DMS79 treated with DMSO at 0.1 percent for 48 hours (cell line): ENCODE measurements at places on chromosomes 16 and 17.
A peak's percentile ranks its signal among the peaks of the same experiment; 100 is the strongest.

- DNase-seq = no peak
Measured at GRCh38 chr17:36876966-36877365, 60.3 kb upstream of the LHX1 start.

GRCh38 chr16:71610936-71611871 is 14.8 kb upstream of the MARVELD3 start:
- DNase-seq = peak; percentile 23

DNA sequence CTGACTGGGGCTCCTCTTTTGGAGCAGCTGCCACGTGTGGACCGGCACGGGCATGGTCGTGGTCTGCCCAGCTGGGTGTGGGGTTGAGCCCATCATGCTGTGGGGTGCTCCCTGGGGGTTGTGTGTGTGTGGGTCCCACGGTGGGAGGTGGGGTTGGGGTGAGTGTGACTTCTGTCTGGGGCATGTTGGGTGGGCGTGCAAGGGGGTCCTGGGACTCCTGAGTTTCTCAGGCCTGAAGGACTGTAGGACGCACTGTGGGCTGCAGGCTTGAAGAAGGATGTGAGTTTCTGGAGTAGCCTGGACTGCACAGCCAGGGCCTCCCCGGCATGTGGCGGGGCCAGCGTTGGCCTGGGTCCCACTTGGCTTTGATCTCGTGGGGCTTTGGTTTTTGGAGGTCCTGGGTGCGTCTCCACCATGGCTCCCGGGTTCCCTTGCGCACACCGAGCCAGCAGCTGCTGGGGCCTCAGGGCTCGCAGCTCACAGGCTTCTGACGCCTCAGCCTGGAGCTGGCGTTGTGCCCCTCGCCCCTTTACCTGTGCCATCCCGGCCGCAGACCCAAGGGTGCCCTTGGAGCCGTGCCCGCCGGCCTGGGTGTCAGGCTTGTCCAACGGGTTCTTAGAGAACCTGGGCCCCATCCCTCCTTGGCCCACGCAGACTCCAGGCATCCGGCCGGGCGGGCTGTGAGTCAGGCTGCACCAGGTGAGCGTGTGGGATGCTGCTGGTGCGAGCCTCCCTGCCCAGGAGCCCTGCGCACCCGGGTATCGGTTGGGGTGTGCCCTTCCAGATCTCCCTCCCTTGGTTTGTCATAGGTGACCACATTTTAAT is 34.4 kb upstream of the ZNF750 start:
- DNase-seq = no peak

DNA sequence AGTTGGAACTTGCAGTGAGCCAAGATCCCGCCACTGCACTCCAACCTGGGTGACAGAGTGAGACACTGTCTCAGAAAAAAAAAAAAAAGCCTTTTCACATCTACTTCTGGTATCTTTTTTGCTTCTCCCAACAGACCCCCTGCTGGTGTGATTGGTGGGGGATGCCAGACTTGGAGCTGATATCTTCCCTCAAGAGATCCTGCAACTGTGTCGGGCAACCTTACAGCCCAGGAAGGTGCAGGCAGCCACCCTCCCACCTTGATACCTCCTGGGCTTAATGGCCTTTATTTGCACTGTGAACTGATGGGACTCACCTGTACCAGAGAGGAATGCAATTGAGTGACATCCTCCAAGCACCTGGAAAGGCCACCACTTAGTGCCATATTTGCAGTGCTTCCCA is 142.3 kb downstream of the RGS9 start:
- no peak for DNase-seq

DNA sequence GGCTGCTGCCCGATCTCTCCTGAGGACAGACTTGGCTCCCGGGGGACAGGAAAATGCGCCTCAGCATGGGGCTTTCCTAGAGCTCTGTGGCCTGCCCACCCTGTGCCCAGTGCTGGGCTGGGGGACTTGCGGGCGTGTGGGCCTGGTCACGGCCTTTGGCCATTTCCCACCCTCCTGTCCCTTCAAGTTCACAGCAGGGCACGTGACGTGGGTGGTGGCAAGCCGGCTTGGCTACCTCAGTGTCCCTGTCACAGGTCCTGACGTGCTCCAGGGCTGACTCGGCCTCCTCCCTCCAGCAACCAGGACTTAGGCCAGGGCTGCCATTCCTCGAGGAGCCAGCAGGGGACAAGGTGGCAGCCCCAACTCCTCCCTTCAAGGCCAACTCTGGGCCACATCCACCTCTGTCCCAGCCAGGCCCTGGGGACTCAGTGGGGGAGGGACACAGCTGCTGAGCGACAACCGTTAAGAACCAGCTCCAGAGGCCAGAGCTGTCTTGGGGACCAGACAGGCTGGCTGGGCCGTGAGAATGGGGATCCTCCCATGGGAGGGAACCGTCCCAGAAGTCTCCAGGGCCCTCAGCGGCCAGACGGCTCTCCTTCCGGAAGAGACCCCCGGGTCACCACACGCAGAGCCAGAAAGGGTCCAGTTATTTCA is 981 bp upstream of the UNC13D start:
- DNase-seq = no peak

- no peak for DNase-seq
Measured at GRCh38 chr16:25914357-25914962, 222.7 kb downstream of the HS3ST4 start.

- no peak for DNase-seq
Measured at GRCh38 chr17:28777178-28777577, 33.4 kb downstream of the TRAF4 start.

GRCh38 chr17:81044764-81045589 is 10.0 kb downstream of the BAIAP2 start:
- DNase-seq = peak; percentile 23

DNA sequence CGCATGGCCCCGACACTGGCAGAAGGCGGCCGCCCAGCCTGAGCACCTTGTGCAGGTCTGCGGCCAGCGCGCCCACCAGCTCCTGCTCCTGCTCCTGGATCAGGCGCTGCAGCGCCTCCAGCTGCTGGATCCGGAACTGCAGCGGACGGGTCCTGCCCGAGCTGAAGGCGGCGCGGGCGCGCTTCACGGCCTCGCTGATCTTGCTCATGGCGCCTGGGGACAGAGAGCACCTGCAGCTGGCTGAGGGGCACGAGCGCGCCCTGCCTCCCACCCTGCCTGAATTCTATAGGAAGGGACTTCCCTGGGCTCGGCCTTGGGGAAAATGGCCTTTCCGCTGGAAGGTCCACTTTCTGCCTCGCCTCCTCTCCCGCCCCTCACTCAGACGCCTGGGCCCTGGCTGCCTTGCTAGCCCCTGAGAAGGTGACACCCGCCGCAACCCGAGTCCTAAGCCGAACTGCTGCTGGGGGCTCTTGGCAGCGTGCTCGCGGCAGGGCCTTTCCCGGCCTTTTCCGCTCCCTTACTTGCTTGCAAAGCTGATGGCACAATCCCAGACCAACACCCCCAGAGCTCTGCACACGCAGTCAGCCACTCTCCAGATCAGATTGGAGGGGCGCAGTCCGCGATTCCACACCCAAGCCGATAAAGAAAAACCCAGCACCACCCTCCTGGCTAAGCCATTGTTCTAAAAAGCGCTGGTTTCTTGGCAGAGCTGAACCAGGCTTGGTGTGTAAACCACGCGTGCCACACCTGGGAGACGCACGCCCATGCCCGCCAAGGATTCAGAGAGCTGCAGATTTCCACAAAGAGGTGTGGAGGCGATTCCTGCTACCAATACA is 3.0 kb downstream of the ALDH3A1 start:
- DNase-seq = no peak
